GM12864 (cell line): ENCODE measurements at places on chromosomes 13 and 19.
A peak's percentile ranks its signal among the peaks of the same experiment; 100 is the strongest.

DNA sequence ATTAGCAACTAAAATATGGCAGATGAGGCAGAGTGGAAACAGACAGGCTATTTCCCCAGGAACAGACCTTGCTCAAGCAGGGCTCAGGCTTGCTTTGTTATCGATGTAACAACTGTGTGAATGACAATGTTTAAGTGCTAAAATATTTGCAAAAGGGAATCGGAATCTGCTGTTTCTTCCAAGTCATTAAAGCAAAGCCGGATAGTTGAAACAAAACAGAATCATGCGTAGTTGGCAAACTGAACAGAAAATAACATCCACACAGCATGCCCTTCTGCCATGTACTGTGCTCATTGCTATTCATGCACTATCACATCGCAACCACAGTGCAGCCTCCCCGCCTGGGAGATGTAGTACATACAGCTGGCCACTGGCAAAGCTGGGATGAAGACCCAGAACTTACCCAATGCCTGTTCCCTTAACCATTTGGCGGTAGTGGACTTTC lies 799.1 kb downstream of the DIAPH3 start:
- no peak for DNase-seq

DNA sequence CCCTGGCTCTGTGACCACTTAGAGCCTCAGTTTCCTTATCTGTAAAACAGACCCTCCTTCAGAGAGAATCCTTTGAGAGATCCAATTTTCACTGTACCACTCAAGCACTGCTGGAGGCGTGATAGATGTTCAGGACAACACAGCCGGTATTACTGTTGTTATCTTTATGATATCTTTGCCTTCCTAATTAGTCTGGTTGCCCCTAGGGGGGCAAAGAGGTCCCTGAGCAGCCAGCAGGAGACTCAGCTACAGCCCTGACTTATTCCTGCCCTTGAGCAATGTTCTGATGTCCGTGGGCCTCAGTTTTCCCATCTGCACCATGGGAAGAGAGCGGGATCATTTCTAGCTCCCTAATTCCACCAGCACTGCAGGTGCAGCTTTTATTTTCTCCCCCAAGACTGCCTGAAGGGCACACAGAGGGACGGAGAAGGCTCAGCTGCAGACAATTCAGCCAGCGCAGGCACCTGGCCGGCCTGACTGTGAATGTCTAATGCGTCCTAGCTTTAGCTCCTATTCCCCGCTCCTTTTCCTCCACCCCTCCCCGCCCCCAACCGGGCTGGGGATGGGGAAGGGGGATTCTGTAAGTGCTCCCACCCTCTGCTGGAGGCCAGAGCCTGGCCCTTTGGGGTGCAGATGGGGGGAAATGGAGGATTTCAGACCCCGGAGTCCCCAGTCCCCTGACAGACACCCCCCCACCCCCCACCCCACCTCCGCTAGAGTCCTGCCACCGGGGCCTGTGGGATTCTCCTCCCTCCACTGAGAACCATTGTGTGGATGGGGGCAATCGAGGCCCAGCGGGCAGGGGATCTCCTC lies 16.2 kb downstream of the TLE5 start:
- DNase-seq, result no peak

DNA sequence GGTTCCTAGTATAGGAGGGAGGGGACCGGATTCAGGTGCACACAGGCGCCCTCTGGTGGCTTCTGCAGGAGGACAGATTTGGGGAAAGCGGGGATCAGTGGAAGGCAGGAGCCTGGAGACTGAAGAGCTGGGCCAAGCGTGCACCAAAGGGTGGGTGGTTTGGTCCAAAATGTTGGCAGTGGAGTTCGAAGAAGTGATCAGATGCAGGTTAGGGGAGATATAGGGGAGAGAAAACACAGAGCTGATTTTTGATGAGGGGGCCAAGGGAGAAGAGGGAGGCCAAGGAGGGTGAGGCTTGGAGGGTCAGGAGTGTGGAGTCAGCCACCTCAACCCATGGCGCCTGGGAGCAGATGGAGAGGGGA lies 6.8 kb upstream of the CARM1 start:
- no peak for DNase-seq

DNA sequence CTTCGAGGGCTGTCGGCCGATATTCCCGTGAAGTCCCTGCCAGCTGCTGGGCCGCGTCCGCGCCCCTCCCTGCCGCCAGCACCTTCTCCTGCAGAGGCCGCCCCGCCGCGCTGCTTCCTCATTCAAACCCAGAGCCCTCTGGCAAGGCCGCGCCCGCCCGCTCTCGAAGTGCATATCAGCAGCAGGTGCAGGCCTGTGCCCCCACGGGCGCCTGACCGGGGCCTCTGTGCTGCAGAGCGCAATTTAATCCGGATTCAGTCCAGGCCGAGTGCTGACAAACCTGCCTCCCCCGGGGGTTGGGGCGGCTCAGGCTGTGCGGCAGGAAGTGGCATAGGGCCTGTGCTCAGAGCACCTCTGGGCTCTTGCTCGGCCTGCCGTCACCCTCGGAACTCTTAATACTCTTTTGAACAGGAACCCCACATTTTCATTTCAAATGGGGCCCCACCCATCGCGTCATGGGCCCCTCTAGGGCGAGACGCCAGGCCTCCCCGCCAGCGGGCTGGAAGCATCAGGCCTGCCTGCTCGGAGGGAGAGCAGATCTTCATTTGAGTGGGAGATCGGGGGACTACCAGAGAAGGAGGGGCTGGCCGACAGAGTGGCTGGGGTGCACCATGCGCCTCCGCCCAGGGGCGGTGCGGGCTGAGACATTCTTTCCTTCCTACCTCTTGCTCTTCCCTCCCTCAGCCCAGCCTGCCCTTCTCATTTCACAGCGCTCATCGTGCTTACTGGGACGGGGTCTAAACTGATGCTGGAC lies 125.7 kb downstream of the TNFRSF19 start:
- DNase-seq, result peak; percentile 30

- no peak for DNase-seq
Observed at GRCh38 chr19:16522559-16523377, 19.5 kb downstream of the CHERP start.

GRCh38 chr19:56110515-56111448 lies 10.3 kb downstream of the ZNF787 start:
- DNase-seq, result no peak

- no peak for DNase-seq
Observed at GRCh38 chr19:41849067-41849466, 4.2 kb downstream of the DMRTC2 start.

GRCh38 chr19:1938071-1938470 lies 2.9 kb upstream of the CSNK1G2 start:
- no peak for DNase-seq

DNA sequence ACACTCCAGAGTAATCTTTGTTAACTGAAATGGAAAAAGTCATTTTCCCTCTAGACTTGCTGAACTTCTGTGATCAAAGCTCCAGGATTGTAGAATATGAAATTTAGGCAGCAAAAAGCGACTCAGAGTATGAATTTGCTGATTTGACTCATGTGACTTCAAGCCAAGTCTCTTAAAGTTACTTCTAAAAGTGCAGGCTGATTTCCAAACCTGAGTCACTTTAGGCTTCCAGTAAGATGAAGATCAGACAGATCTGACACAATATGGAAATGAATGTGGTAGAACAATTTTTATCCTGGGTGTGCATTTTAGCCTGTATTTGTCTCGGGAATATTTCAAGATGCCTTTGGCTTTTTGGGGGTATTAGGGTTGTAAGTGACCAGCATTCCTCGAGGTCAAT lies 151.0 kb upstream of the TMTC4 start:
- DNase-seq, result no peak

- DNase-seq, result no peak
Observed at GRCh38 chr13:21047087-21047486, 14.3 kb downstream of the LATS2 start.

DNA sequence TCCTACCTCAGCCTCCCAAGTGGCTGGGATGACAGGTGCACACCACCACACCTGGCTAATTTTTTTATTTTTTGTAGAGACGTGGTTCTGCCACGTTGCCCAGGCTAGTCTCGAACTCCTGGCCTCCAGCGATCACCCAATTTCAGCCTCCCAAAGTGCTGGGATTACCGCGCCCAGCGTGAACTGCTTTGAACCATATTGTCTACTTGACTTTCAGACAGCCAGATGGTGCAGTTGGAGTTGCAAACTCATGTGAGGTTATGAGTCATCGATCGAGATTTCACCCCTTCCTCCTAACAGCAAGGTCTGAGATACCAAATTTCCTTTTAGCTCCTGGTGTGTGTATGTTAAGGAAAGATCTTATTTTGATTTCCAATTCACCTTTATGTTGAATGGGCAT lies 2.7 kb downstream of the SLC27A1 start:
- no peak for DNase-seq

GRCh38 chr13:28531077-28531844 lies 36.3 kb upstream of the FLT1 start:
- DNase-seq, result no peak

GRCh38 chr19:20182222-20182785 lies 15.3 kb downstream of the ZNF486 start:
- no peak for DNase-seq
